ENCODE measurements at places on chromosomes 4 and X. TPM values are rescaled to one million over a fixed set of nuclear protein-coding genes. Genes with fewer than 3 reads are reported as not detected.

- no peak for DNase-seq
Measured at GRCh38 chr4:139749338-139749737, 83.7 kb downstream of the MGST2 start.

DNA sequence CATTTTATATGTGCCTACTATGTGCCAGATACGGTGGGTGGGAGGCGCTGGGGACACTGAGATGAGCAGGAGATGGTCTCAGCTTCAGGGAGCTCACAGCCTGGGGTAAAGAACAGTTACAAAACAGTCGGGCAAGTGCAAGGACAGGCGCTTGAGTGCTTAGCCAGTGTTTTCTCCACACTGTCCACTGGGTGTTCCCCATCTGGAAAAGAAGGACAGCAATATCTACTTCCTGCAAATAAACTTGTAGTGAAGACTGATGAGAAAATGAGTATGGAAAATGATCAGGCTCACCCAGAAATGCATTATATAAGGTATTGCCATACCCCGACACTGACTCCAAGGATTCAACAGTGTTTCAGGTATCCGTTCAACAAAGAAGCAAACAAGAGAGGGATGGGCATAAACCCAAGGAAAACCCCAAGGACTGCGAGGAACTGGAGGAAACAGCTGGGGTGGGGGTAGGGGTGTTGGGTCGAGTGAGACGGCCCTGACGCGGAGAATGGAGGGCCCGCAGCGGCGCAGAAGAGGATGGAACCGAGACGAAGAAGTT is 835 bp downstream of the TMEM185A start:
- DNase-seq: peak; percentile 32

SSX2B gene
- not detected for polyA plus RNA-seq

GLRA2 gene
- polyA plus RNA-seq: not detected

- DNase-seq: no peak
Measured at GRCh38 chrX:8773117-8773516, 28.1 kb downstream of the FAM9A start.

- no peak for DNase-seq
Measured at GRCh38 chrX:74187211-74187610, 116.8 kb upstream of the ZCCHC13 start.

SLC7A11 gene
- polyA plus RNA-seq: 1.0 TPM

DNA sequence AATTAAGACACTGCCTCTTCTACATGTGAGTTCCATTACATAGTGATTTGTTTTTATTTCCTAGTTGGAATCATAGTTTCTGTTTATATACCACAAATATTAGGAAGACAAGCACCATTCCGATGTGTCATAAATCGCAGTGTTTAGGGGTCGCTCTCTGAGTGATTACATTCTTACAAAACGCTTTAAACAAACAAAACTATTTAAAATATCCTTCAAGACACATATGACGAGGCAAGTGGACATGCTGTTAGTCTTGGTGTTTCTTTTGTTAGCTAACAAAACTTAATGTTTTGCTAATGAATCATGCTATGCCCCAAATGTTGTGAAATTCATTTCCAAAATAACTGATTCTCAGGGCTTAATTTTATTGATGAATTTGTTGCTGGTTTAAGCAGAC is 1219.3 kb upstream of the PRKX start:
- peak; percentile 0 for DNase-seq

GRCh38 chr4:161869511-161869910 is 294.3 kb downstream of the FSTL5 start:
- no peak for DNase-seq

AFF2 gene
- not detected for polyA plus RNA-seq

EPGN gene
- not detected for polyA plus RNA-seq

DNA sequence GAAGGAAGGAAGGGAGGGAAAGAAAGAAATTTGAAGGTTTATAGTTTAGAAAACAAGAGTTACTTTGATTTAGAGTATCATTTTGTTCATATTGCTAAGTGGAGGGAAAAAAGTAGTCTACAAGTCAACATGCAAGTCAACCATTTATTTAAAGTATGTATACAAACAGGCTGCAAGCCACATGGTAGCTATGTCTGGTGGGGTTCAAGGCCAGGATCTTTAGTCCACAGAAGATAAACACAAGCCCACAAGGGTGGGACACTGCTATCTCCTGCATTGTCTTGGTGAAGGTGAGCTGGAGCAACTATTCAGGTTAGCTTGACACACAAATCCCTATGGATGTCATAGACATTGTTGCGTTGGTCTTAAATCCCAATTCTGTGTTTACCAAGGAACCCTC is 71.4 kb downstream of the ABCG2 start:
- no peak for DNase-seq

Data from small intestine (tissue), 16 donors.